ENCODE measurements at places on chromosomes 6 and 20. TPM values are rescaled to one million over a fixed set of nuclear protein-coding genes. Genes with fewer than 3 reads are reported as not detected.

The TP53TG5 gene
- not detected for total RNA-seq

The RHAG gene
- not detected for total RNA-seq

The PSORS1C2 gene
- not detected for total RNA-seq

The SF3B5 gene
- total RNA-seq = 198 TPM

The SKIC2 gene
- 26.3 TPM for total RNA-seq

The LY6G5B gene
- total RNA-seq = 3.8 TPM

The KCNK16 gene
- not detected for total RNA-seq

The SLC22A1 gene
- total RNA-seq = 2.4 TPM

The ETV7 gene
- 0.14 TPM for total RNA-seq

The RAB32 gene
- total RNA-seq = 43.7 TPM

The PRR18 gene
- 0.06 TPM for total RNA-seq

The INSM1 gene
- not detected for total RNA-seq

The SPINT3 gene
- total RNA-seq = not detected

The SDCBP2 gene
- 2.1 TPM for total RNA-seq

The RPS6KA2 gene
- total RNA-seq = 0.26 TPM

The GPX5 gene
- total RNA-seq = not detected

The PGC gene
- not detected for total RNA-seq

The SLC17A3 gene
- total RNA-seq = 1.0 TPM

The PTCRA gene
- total RNA-seq = not detected

The SLC35D3 gene
- 0.14 TPM for total RNA-seq

The VSX1 gene
- 0.79 TPM for total RNA-seq

The SUMO4 gene
- total RNA-seq = not detected

The HLA-DQB2 gene
- total RNA-seq = not detected

The C6orf141 gene
- total RNA-seq = 13.3 TPM

The POU3F2 gene
- total RNA-seq = not detected
